ENCODE measurements at places on chromosomes 4 and X.

DNA sequence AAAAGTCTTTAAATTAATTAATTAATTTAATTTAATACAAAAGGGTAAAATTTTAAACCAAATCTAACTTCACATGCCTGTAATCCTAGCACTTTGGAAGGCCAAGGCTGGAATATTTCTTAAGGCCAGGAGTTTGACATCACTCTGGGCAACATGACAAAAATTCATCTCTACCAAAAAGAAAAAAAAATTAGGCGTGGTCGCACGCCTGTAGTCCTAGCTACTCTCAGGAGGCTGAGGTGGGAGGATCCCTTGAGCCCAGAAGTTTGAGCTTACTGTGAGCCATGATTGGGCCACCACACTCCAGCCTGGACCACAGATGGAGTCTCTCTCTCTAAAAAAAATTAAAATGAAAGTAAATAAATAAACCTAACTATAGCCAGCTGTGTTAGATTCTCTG is 39.2 kb upstream of the ANTXR2 start:
- no peak for DNase-seq

- no peak for DNase-seq
These were observed 1344.3 kb downstream of the ADGRL3 start for GRCh38 chr4:62544428-62544827.

DNA sequence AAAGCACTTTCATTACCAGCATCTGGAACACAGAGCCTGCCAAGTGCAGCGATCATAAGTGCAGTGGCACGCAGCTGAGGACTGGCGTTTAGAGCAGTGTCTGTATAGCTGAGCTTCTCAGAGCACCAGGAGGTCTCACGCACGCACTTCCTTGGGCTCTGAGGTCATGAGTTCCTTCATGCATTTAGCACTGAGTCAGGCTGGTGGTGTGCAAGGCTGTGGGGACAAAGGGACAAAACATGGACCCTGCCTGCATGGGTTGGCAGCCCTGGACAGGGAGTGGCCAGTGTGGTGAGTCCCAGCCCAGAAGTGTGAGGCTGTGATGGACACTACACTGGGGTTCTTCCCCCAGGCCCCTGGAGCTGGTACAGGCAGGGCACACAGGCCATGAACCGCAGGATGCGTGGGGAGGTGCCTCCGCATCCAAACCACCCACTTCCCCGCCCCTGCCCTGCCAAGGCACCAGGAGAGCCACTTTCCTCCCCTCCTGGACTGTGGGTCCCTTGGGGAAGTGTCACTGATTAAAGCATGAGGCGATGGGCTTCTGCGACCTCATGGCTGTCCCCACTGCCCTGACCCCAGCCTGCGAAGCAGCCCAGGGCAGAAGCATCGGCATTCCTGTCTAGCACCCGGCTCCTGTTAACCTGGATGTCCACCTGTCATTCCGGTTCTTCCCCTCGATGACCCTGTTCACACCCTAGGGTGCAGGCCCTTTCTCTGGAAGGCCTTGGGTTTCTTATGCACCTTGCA is 37.2 kb upstream of the GPR78 start:
- no peak for DNase-seq

DNA sequence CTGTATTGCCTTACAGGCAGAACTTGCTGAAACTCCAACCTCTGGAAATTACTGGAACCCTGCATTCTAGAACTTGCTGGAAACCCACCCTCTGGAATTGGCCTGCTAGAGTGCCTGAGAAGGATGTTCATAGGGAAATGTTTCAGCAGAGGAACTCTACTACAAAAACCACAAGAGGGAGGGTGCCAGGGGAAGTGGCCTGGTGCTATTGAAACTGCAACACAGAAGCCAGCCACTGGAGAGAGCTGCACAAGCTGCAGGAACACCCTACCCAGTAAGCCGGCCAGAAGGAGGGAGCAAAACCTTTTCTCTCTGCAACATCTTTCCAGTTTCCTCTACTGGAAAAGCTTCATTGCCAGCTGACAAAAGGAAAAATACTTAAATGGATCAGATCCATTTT is 2.5 kb upstream of the BRWD3 start:
- DNase-seq: peak; percentile 11

- DNase-seq: no peak
These were observed 117.9 kb downstream of the PPEF1 start for GRCh38 chrX:18825375-18825774.

DNA sequence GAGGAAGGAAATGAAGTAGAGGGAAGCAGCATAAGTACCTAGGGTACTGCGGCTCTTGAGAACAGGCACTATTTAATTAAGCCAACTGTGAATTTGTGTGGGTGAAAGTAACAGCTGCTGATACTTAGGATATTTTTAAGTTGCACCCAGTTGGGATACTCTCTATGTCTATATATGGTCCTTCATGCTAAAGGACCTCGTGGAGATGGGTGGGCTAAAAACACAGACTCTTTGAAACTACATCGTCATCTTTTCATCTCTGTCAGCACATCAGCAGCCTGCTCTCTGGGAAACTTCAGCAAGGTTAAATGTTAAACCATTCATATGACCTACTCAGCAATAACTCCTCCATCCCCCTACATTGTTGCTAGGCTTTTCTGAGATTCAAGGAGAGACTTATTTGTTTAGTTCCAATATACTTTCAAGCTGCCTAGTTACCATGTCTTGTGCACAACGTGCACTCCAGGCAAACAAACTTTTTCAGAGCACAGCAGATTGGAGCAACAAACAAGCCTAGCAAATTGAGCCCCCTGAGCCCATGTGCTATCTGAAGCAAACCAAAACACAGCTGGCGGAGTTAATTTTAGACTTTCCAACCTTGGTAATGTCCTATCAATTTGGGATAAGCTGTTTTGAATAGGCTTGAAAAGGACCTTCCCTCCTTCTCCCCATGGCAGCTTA is 6.2 kb upstream of the MOB1B start:
- no peak for DNase-seq

- DNase-seq: no peak
These were observed 59.2 kb upstream of the TMEM47 start for GRCh38 chrX:34716302-34716701.

Data from stimulated activated naive CD4-positive, alpha-beta T cell (primary cell).